ENCODE measurements at places on chromosomes 6 and 20. TPM values are rescaled to one million over a fixed set of nuclear protein-coding genes. Genes with fewer than 3 reads are reported as not detected.
A peak's percentile ranks its signal among the peaks of the same experiment; 100 is the strongest.

The LST1 gene
- total RNA-seq = 42.6 TPM

The SGK2 gene
- total RNA-seq = 0.23 TPM

GRCh38 chr6:63609231-63609630 lies 26.4 kb upstream of the PHF3 start:
- no peak for DNase-seq

- DNase-seq = no peak
Observed at GRCh38 chr6:47407300-47408281, 70.0 kb upstream of the CD2AP start.

DNA sequence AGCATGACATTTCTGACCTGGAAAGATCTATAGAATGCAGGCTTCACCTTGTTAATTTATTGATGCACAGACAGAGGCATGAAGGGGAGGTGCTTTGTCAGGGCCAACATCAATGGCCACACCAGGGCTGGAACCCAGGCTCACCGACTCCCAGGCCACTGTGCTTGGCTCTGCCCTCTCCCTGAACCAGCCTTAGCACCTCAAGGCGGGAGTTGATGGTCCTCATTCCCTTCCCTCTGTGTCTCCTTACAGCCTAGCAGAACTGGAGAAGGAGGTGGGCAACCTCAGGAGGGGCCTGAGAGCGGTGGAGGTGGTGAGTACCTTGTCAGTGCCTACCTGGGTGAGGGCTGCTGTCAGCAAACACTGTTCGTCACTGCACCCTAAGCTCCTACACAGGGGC lies 35.6 kb downstream of the MOCS1 start:
- DNase-seq = no peak

- no peak for DNase-seq
Observed at GRCh38 chr20:15603978-15604805, 969.1 kb downstream of the KIF16B start.

GRCh38 chr6:74091136-74091793 lies 395.3 kb downstream of the CD109 start:
- DNase-seq = no peak

DNA sequence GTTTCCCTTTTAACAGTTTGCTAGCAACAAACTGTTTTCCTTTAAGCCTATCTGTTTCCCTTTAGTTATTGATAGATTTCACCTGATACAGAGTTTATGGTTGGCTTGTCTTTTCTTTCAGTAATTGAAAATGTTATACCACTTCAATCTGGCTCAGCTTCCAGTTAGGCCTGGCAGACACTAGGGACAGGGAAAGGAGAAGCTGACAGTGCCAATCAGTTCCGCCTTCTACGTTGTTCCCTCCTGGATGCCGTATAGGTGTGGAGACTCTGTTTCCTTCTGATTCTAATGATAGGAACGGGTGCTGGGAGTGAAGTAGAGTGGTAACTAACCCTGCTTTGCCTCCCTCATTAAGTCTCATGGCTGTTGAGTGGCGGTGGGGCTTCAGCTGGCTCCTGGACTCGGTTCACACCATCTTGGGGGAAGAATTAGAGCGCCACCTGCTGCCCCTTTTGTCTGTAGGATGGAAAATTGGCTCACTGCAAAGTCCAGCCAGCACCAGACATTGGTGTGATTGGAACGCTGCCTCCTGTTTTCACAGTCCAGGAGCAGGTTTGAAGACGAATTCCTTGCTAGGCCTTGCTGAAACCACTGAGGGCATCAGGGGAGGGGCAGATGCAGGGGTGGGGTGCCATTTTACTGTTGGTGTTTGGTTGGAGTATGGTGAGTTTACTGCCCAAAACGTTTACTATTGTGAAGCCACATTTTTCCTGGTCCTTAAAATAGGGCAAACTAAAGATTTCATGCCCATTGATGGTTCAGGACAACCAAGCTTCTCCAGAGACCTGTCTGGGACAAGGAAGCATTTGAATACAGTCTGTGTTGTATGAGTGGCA lies 1729.5 kb downstream of the GRIK2 start:
- DNase-seq = peak; percentile 60

GRCh38 chr20:3174442-3175261 lies 1.3 kb upstream of the LZTS3 start:
- no peak for DNase-seq

DNA sequence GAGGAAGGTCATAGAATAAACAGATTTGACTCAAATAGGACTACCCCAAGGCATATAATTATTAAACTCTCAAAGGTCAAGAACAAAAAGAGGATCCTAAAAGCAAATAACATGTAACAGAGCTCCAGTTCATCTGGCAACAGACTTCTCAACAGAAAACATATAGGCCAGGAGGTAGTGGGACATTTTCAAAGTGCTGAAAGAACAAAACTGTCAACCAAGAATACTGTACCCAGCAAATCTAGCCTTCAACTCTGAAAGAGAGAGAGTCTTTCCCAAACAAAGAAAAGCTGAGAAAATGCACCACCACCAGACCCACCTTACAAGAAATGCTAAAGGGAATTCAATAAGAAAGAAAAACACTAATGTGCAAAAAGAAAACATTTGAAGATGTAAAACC lies 11.9 kb downstream of the NQO2 start:
- DNase-seq = no peak

- DNase-seq = no peak
Observed at GRCh38 chr20:51313358-51313827, 229.1 kb downstream of the NFATC2 start.
